Stimulated activated CD8-positive, alpha-beta memory T cell treated with anti-CD3 and anti-CD28 coated beads, Interleukin-12 subunit alpha, Interleukin-12 subunit beta, amount 100 ng/mL, for 4 hours (primary cell): ENCODE measurements at places on chromosomes 16 and 17.

DNA sequence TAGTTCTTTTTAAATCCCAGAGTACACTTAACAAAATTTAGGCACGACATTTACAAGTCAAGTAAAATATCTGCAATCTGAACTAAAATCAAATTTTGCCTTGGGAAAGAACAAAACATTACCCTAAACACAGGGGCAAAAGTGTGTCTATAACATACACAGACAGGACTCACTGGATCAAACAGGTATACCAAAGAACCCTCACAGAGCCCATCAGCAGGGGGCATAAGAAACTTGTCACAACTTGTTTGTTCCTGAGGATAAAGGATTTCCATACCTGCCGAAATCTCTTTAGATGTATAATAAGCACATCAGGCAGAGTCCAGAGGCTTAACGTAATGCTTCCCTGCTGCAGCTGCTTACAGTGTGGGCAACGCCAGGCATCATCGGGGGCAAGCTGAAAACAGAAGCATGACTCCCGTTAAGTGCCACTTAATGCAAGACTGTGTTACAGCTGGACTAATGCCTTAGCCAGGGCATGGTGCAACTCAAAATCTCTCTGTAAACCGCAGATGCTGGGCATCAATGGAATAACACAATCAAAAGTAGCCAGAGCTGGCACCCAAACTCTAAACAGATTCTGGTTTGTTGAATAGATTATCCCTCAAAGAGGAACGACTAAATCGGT, 67.0 kb downstream of the USP31 start:
- DNase-seq: no peak

- DNase-seq: no peak
Observed at GRCh38 chr17:74281799-74282198, 7.8 kb downstream of the DNAI2 start.

DNA sequence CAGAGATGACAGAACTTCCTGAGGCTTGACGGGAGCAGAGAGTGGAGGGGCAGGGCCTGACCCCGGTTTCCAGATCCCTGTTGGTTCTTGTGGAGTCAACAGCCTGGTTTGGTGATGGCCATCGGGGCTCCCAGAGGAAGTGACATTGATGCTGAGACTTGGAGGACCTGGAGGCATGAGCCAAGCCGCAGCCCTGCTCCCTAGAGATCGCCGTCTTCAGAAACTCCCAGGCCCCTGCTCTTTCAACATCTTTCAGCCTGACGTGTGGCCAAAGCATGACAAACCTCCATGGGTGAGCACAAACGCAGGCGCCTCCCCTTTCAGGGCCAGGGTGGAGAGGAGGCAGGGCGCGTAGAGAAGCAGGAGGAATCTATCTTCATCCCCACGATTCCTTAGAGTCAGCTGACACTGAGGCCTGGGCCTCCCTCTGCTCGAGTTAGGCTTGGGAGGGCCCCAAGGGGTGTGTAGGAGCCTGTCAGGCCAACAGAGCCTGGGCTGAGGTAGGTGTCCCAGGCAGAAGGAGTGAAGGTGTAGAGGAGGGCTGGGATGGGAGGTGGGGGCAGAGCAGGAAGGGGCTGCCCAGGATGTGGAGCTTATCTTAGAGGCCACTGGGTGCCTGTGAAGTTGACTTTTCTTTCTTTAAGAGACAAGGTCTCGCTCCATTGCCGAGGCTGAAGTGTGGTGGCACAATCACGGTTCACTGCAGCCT, 56.1 kb upstream of the MED9 start:
- no peak for DNase-seq

DNA sequence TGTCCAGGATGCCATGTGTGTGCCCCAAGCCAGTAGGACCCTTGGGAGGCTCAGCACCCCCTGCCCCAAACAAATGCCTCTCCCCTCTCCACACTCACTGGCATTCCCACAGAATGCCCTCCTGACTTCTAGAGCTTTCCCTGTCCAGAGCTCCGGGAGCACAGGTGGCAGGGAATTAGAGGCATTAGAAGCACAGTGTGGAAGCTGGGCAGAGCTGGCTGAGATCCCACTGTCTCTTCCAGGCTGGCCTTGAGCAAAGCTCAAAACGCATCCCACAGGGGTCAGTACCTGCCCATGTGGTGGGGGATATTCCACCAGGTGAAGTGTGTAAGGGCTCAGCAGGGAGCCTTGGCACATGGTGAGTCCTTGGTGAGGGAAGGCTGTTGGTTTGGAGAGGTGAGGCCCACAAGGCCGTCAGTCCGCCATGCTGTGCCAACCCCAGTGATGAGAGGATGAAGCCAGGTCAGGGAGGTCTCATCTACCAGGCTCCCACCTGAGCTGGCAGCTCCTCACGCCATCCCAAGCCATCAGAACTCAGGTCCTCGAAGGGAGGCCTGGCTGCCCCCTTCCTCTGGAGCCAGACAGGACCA, 18.1 kb downstream of the ENDOV start:
- no peak for DNase-seq

- DNase-seq: no peak
Observed at GRCh38 chr17:17751489-17752088, 70.3 kb downstream of the RAI1 start.

DNA sequence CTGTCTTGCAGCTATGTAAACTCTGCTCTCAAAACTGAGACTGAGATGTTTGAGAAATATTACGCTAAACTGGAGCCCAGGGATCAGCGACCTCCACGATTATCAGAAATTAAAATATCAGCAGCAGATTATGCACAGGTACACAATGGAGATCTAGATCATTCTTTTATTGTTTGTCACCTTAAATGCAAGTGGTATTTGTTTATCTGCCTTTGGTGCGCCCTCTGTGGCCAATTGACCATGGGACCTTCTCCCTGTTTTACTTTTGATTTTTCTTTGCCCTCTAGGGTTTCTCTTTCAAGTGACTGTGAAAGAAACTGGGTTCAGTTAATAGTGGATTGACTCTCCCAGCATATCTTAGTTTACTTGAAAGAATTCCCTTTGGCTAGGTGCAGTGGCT, 42.1 kb downstream of the PRSS54 start:
- no peak for DNase-seq

DNA sequence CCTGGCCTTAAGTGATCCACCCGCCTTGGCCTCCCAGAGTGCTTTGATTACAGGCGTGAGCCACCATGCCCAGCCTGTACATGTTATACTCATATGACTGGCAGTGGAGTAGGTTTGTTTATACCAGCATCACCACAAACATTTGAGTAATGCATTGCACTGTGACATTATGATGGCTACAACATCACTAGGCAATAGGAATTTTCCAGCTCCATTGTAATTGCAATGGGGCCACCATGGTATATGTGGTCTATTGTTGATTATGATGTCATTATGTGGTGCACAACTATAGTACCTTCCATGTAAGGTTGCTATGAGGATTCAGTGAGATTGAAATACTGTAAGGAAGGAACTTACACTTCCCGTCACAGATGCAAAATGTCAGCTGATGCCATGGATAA, 168.9 kb downstream of the COPRS start:
- DNase-seq: no peak

GRCh38 chr17:50448643-50449042, 20.0 kb downstream of the CHAD start:
- no peak for DNase-seq

- no peak for DNase-seq
Observed at GRCh38 chr16:73161977-73162376, 114.0 kb upstream of the ZFHX3 start.

DNA sequence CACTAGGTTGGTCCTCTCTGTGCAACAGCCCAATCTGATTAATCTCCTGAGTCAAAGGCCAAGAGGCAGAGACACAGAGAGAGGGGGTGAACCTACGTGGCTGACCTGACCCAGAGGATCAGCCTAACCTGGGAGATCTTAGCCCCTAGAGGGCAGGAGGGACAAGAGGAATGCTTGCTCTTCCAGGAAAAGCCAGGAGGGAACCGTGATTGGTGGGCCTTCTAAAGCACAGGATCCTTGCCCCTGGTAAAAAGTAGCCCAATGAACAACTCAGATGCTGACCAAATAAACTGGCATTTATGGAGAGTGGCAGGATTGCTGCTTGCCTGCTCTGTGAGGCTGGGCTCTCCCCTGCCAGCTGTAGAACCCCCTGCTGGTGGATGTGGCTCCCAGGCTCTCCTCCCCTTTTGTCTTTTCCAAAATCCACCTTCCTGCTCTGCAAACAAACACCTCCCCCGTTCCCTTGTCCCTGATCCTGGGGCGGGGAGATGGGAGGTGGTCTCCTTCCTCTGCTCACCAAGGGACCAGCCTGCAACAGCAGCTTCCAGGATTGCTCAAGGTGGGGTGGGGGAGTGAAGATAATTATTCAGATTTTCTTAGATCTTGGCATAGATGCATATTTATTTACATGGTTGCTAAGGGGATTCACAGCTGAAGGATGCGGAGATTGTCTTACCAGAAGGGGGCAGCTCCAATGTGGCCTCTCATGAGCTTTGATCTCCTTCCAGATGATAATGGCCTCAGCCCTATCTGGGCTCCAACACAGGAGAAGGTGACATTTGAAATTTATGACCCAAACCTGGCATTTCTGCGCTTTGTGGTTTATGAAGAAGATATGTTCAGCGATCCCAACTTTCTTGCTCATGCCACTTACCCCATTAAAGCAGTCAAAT, 71.9 kb downstream of the SDR42E1 start:
- no peak for DNase-seq

- DNase-seq: no peak
Observed at GRCh38 chr16:8714174-8714573, 39.8 kb downstream of the ABAT start.

GRCh38 chr16:81639931-81640680, 139.0 kb upstream of the PLCG2 start:
- no peak for DNase-seq

GRCh38 chr16:31138621-31139578, 3.4 kb upstream of the PRSS8 start:
- no peak for DNase-seq

DNA sequence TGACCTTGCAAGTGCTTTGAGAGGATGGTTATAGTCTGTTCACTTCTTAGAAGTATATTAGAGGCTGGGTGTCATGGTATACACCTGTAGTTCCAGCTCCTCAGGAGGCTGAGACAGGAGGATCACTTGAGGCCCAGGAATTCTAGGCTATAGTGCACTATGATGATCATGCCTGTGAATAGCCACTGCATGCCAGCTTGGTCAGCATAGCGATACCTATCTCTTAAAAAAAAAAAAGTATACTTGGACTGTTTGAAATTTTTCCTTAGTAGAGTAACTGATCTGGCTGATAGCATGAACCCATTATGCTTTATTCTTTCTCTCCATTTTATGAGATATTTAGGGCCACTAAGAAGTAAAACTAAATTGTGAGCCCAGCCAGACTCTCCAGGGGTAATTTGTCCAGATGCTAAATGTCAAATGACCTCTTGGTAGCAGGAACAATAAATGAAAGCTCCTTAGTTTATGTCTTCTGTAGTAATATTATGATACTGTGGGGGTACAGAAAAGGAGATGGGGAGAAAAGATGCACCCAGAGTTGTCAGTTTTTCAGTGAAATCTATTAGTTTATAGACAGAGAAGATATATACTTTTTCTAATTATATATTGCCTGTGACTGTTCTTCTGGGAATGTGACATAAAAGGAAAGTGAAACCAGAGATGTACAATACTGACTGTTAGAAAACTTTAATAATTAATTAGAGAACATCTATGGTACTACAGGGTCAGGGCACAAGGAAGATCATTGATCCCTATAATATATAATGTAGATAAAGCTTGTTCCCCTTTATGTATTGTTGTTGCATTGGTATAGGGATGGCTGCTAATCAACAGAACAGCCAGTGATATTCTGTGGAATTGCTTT, 335.3 kb upstream of the TBX2 start:
- DNase-seq: no peak

DNA sequence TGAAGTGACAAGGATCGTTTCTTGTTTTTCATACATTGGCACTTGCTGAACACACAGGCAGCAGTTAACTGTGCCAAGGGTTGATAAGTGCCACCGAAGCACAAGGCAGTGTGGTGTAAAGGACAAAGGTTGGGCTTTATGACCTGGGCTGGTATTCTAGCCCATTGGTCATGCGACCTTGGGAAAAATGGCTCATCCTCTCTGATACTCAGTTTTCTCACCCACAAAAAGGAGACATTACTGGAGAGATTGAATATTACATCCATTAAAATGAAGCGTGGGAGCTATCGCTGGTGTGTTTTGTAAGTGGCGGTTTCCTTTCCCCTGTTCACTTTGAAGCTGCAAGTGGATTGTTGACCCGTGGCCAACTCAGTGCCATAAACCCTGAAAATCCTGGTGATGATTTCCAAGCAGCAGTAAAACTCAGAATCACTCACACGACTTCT, 216.9 kb downstream of the HAPSTR1 start:
- no peak for DNase-seq

DNA sequence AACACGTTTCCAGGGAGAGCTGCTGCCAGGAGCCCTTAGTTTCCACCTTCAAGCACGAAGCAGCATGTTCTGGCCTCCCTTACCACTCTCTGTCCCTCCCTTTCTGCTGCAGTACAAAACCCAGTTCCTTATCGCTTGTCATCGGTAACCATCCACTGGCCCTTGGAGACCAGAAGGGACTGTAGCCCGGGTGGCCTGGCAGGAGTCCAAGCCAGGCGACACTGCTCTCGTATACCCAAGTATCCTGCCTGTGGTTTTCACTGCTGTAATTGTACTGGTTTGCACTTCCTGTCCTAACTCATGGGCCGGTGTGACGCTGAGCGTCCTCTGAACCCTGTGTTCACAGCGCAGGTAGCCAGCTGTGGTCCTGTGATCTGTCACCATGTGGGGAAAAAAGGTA, 81.1 kb downstream of the MAF start:
- DNase-seq: no peak

DNA sequence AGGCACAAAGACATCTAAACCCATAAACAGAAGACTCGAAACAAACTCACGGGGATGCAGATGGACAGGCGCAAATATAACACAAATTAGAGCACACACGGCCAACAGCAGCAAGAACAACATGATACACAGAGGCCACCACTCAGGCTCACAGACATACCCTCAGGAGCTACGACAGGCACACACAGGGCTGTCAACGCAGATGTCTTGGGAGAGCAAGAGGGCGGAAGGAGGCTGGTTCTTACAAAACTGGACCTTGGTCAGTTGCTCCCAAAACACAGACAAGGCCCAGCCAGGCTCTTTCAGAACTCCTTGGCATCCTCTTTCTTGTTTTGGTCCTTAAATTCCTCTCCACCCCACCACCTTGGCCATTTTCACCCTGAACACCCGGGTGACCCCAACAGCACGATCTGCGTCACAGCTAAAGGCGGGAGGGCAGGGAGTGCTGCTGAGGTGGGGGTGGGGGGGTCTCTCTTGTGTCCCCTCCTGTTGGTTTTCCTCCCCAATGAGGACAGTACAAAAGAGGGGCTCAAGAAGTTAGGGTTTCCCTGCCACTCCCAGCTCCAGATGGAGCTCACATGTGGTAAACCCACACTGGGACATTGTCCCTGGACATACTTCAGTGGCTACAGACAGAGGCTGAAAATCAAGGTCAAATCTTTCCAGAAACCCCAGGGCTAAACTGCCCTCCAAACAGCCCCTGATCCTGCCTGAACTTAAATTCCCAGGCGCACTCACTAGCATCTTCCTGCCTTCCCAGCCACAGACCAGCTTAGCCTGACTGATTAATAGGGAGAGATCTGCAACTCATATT, 221.3 kb downstream of the C16orf78 start:
- no peak for DNase-seq

- DNase-seq: no peak
Observed at GRCh38 chr16:81313701-81314602, 810 bp upstream of the GAN start.

GRCh38 chr17:40534371-40535189, 30.7 kb downstream of the CCR7 start:
- DNase-seq: no peak
